ENCODE measurements at places on chromosomes 11 and 22. TPM values are rescaled to one million over a fixed set of nuclear protein-coding genes. Genes with fewer than 3 reads are reported as not detected.

Gene RCOR2
- total RNA-seq, result 0.39 TPM

Gene BAIAP2L2
- total RNA-seq, result 1.4 TPM

Gene GLB1L2
- total RNA-seq, result 2.4 TPM

DNA sequence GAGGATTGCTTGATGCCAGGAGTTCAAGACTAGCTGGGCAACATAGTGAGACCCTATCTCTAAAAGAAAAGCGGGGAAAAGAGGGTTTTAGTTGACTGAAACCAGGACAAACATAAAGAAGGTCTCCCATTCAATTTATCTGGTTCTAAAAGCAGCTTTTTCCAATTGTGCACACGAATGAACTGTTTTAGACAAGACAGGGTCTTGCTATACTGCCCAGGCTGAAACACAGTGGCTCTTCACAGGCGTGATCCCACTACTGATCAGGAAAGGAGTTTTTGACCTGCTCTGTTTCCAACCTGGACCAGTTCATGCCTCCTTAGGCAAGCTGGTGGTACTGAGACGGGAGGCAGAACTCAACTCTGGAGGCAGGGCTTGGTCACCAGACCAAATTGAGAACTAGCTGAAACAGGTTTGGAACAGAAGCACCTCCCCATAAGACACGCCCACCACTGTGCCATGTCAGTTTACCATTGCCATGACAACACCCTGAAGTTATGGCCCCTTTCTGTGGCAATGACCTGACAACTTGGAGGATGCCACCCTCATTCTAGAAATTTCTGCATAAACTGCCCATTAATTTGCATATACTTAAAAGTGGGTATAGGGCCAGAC, 2.8 kb upstream of the NUCB2 start:
- DNase-seq, result peak; percentile 14

GRCh38 chr22:43823353-43823908, 11.3 kb upstream of the EFCAB6 start:
- no peak for DNase-seq

- DNase-seq, result no peak
Observed at GRCh38 chr22:36336246-36337182, 51.3 kb downstream of the MYH9 start.

DNA sequence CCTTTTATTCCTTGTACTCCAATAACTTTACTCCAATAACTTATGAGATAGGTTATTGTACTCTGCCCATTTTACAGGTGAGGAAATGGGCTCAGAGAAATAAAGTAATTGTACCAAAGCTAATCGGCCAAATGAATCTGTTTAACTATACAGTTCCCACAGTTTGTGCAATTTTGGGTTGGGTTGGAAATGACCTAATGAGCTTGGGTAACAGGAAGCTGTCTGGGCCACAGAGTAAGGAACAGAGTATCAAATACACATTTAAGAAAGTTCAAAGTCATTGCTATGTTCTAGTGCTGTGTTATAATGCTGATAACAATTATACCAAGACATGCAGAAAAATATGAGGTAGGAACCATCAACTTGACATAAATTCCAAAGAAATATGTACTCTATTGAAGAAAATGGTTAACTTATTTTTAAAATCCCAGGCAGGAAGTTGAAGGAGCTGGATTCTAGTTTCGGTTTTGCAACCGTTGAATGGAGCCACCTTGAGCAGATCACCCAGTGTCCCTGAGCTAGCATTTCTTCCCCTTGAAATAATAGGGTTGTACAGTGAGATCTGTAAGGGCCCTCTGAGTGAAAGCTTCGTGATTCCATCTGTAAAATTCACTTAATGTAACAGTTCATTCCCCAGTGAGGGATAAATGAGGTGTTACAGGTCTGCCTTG, 360.9 kb upstream of the NARS2 start:
- DNase-seq, result no peak

DNA sequence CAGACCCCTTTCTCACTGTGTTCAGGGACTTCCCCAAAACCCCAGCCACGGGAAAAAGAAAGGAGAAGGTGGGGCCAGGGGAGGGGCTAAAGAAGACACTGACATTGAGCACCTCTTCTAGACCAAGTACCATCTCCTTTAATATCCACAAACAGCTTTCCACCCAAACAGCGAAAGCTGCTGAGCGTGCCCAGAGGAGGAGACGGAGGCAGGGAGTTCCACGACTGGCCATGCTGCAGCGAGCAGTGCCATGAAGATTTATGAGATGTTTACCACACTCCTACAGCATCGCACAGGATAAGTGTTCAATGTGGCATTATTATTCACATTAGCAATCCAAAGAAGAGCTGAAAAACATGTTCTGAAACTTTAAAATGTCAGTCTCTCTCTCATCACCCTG, 127.4 kb downstream of the LARGE1 start:
- DNase-seq, result no peak

Gene SEPTIN3
- 4.7 TPM for total RNA-seq

DNA sequence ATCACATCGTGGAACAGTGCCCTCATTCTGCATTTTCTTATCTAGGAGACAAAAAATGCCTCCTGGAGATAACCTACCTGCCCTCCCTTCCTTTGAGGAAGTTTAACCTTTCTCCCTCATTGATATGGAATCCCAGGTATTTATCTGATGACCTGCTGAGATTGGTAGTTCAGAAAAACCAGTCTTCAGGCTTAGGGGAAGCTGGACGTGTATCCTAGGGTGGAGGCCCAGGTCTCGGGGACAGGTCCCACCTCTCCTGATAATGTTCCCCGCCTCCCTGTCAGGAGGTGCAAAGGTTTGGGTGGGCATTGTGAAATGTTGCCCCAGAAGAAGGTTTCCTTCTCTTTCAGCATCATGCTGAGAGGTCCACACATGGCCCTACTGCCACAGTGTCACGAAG, 186.9 kb upstream of the NAV2 start:
- no peak for DNase-seq

Gene SERPING1
- not detected for total RNA-seq

Gene HORMAD2
- total RNA-seq, result 0.12 TPM

GRCh38 chr11:3126901-3127691, 38.0 kb downstream of the OSBPL5 start:
- no peak for DNase-seq

GRCh38 chr11:104946907-104947306, 21.5 kb downstream of the CASP4 start:
- peak; percentile 21 for DNase-seq

- no peak for DNase-seq
Observed at GRCh38 chr22:35394011-35394312, 6.0 kb upstream of the MCM5 start.

DNA sequence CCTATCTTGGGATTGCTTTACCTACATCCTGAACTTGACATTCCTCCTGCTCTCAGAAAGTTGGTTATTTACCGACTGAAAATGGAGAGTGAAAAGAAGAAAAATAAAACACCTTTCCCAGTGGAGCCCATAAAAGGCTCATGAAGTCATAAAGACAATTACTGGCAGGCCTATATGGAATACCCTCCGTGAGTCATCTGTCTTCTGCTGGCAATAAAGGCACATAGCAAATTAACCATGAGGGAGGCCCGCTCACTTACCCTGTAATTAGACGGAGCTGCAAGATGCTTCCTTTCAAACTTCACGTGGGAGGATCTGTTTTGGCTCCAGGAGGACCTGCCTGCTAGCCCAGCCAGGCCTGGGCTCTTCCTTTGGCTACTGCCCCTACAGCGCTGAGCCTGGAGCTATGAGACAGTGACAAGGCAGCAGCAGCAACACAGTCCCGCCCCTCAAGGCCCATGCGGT, 540.4 kb downstream of the BUD13 start:
- DNase-seq, result no peak

- peak; percentile 13 for DNase-seq
Observed at GRCh38 chr22:37020192-37020479, 594 bp downstream of the MPST start.

DNA sequence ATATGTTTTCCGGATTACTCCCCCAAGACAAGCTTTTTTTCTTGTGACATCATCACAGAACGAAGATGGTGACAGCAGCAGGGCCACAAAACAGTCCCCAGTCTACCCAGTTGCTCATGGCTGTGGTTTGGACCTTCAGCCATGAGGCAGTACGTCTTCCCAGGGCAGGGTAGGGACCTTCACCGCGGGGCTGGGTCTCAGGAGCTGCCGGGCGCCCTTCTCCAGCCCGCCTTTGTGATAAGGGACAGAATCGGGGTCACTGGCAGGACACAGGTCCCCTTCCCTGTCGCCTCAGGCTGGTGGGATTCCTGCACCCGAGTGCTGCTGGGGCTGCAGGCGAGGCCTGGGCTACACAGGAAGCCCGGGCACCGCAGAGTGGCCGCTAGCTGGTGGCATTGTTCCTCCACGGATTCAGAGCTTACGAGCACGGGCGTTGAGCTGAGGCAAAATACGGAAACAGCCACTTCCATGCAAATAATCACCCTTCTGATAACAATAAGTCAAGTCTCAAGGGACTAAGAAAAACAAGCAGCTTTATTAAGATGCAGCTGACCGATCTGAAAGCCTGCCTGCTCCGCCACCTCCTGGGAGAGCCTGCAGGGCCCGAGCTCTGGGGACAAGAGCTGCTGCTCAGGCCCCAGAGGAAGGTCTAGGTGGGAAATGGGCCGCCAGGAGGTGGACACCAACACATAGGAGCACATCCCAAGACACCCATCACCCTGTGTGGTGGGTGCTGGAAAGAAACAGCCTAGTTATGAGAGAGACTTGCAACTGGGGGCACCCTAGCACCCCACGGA, 12.3 kb downstream of the TBX1 start:
- DNase-seq, result no peak

Gene DEPDC7
- total RNA-seq, result 2.4 TPM

Gene TNKS1BP1
- 23.8 TPM for total RNA-seq

GRCh38 chr22:49553076-49553475, 274.6 kb downstream of the BRD1 start:
- DNase-seq, result no peak

DNA sequence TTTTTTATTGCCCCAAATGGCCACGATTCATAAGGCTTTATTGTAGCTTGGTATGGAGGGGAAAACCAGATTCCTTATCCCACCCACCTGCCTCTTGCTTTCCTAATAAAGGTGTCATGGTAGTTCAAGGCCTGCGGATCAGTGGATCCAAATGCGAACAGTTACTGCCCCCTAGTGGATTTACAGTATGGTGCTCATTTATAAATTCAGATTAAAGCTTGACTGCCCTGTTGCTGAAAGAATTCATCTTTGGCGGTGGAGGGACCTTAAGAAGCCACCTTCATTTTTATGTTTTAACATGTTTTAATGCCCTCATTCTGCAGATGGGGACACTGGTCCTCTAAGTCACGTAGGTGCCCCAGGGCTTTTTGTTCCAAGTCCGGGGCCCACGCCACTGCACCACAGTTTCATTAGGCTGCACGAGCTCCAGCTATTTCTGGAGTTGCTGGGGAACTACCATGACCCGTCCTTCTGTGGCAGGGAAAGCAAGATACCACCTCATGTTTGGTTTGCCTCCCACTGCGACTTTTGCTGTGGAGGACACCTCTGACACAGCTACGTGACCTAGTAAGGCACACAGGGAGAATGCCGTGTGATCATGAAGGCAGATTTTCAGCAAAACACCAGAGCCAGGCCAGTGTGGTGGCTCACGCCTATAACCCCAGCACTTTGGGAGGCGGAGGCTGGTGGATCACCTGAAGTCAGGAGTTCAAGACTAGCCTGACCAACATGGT, 15.6 kb upstream of the INCENP start:
- DNase-seq, result peak; percentile 29

Gene OLFML1
- total RNA-seq, result not detected

DNA sequence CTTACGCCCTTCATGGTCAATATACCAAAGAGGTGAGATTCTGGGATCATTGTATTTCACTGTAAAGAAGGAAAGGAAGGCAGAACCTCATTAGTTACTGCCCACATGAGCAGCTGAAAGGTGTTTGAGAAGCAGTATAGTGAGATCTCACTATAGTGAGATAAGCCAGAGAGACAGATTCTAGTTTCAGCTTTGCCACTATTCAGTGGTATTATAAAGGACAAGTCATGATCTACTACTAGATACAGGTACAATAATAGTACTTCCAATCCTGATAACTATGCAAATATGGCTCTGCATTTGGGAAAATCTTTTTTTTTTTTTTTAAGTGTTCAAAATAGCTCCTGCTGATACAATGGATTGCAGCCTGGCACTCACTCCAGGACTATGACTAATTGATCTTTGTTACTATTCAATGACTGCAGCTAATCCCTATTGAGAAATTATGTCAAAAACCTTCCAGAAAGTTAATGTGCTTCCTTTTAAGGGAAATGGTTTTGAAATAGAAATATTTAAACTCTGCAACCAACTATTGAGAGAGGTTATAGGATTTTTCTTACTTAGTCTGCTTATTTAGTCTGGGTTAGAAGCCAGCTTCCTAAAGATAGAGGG, 8.3 kb upstream of the DLAT start:
- DNase-seq, result no peak

DNA sequence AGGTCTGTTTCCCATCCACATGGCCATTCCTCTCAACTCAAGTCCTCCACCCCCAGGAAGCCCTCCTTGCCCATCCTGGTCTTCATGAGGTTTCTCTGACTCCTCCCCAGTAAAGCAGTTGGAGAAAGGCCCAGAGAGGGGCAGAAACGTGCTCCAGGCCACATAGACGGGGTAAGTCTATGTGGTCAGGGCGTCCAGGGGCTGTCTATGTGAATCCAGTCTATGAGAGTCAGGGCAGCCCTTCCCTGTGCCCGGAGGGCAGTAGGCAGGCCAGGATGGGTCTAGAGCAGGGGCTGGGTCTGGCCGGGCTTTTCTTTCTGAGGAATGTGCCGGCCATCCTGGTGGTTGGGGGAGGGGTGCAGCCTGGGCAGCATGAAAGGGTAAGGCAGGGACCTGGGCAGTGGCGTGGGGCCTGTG, 11.7 kb downstream of the GUCD1 start:
- DNase-seq, result no peak

DNA sequence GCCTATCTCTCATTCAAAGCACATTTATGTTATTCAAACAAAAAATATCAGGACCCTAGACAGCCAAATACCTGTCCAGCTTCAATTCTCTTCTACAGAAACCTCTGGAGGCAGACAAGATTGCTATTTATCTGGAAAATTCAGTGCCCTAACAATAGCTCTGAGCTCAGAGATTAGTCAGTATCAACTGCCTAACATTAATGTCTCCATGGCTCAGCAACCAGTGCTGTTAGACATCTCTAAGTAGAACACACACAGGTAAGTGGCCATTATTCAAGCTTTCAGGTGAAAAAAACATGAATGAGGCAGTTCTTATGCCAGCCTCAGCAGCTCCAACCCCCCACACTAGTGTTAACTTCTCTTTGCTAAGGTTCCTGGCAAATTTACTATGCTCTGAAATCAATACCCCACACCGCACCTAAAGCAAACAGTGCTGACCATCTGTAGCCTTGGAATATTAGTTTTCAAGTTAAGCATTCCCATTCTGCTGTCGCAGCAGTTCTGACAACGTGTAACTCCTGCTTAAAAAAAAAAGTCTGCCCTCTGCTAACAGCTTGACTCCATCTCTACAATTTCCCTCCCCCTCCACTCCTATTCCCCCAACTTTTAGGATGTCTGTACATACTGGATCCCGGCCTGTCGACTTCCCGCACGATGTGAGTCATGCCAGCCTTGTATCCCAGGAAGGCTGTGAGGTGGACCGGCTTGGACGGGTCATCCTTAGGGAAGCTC, 1.5 kb downstream of the RPL3 start:
- DNase-seq, result no peak
